Stomach (tissue), 19 donors: ENCODE measurements at places on chromosomes 3 and 15. TPM values are rescaled to one million over a fixed set of nuclear protein-coding genes. Genes with fewer than 3 reads are reported as not detected.

- no peak for DNase-seq
Measured at GRCh38 chr3:171108066-171108465, 81.5 kb upstream of the SLC2A2 start.

GRCh38 chr15:70491641-70492040 lies 271.7 kb downstream of the UACA start:
- DNase-seq: no peak

GRCh38 chr3:143605233-143605950 lies 242.9 kb downstream of the SLC9A9 start:
- no peak for DNase-seq

DNA sequence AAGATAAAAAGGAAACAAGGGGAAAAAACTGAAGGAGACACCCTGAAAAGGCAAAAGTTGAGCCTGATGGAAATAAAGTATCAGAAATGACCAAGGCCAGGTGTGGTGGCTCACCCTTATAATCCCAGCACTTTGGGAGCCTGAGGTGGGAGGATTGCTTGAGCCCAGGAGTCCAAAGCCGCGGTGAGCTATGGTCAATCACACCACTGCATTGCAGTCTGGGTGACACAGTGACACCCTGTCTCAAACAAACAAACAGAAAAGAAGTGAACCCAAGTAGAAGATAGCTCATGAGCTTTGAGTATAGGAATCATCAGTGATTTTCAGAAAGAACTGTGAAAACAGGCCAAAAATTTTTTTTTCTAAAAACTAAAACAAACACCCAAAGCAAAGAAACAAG lies 26.4 kb upstream of the TBC1D23 start:
- no peak for DNase-seq

DNA sequence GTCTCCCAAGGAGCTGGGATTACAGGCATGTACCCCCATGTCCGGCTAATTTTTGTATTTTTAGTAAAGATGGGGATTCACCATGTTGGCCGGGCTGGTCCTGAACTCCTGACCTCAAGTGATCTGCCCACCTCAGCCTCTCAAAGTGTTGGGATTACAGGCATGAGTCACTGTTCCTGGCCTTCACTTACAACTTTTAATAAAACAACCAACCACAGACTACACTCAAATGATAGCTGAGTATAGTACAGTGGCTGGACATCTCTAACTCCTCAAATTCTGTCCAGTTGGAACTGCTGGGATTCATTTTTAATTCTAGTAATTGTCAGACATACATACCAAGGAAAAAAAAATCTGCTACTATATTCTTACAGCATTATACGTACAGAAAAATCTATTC lies 71.0 kb downstream of the PBRM1 start:
- no peak for DNase-seq

- no peak for DNase-seq
Measured at GRCh38 chr15:25173241-25174028, 218.6 kb downstream of the SNRPN start.

- DNase-seq: no peak
Measured at GRCh38 chr3:111947231-111947630, 31.6 kb upstream of the ABHD10 start.

GRCh38 chr3:77707281-77707680 lies 667.4 kb downstream of the ROBO2 start:
- DNase-seq: peak; percentile 25

DNA sequence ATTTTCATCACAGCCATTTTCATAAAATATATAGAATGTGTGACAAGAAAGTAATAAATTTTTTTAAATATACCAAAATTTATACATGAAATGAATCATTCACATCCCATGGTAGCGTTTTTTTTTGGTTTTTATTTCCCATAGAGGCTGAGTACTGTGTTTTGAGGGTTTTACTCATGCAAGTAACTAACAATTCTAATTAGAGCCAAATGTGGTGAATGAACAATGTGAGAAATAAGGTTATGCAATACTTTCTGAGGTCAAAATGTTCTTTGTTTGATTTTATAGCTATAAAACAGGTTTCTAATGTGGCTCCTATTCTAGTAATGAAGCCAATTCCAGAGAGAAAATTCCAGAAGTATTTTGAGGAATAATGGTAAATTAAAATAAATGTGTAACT lies 386.8 kb downstream of the TBC1D5 start:
- DNase-seq: no peak

DNA sequence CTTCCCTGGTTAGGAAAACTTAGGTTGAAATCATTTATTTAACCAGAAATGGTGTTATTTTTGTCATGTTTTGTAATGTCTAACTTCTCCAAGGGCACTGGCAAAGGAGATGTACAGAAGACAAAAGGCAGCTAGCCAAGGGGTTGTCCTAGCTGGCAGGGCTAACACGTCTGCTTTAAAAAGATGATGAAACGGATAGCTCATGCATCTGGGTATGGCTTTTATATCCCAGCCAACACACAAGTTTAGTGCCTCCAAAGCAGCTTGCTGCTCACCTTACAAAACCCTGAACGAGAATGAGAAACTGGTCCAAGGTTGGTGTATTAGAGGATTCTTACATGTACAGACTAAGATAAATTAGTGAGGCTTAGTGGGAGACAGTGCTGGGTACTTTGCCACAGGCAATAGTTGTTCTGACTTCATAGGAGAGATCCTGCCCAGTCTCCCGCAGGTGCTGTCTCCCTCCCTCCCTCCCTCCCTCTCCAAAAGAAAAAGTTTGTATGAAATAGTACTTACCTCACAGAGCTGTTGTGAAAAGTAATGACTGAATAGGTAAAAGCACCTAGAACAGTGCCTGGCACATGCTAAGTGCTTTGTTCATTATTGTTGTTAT lies 47.8 kb downstream of the KCNMB2 start:
- DNase-seq: no peak

DNA sequence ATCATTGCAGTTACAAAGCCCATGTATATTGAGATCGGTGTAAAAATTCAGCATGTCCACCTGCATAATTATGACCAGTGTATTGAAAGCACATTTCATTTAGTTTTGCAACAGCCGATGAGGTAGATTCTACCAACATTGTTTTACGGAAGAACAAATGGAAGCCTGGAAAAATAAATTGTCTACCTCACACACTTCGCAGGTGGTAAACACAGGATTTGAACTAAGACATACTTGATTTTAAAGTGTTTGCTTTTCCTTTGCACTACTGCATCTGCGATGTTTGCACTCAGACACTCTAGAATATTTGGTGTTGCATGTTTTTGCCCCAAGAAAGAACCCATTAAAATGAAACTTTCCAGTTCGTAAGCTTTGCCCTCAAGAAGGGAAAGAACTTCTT lies 148.4 kb downstream of the PGPEP1L start:
- no peak for DNase-seq

GRCh38 chr3:162704799-162705385 lies 1208.3 kb downstream of the OTOL1 start:
- no peak for DNase-seq

- no peak for DNase-seq
Measured at GRCh38 chr3:31312400-31312799, 220.3 kb upstream of the STT3B start.

- DNase-seq: no peak
Measured at GRCh38 chr3:149688122-149688757, 30.4 kb upstream of the WWTR1 start.

DNA sequence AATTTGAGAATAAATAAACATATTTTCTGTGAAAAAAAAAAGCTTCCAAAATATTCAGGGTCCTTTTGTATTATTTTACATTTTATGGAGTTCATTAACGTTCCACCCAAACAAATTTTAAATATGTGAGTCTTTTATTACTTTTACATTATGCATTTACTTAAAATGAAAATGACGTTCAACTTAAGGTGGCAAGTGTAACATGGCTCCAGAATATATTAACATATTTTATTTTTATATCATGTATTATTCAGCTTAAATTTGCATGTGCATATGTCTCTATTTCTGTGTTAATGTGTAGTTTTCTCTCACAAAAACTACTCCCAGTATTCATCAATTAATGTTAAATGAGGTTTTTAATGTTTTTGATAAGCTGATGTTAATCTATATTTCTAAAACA lies 243.6 kb upstream of the CNTN3 start:
- no peak for DNase-seq

- DNase-seq: no peak
Measured at GRCh38 chr3:52695798-52696671, 9.6 kb downstream of the GLT8D1 start.

DNA sequence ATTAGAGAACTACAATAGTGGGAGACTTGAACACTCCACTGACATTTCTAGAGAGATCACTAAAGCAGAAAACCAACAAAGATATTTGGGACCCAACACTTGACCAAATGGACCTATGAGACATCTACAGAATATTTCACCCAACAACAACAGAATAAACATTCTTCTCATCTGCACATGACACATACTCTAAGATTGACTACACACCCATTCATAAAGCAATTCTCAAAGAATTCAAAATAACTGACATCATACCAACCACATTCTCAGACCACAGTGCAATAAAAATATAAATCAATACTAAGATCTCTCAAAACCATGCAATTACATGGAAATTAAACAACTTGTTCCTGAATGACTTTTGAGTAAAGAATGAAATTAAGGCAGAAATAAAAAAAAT lies 473.7 kb downstream of the LPP start:
- DNase-seq: no peak

GRCh38 chr3:14440531-14441239 lies 38.3 kb downstream of the SLC6A6 start:
- DNase-seq: peak; percentile 77

- no peak for DNase-seq
Measured at GRCh38 chr3:125057186-125057850, 1.5 kb upstream of the HEG1 start.

DNA sequence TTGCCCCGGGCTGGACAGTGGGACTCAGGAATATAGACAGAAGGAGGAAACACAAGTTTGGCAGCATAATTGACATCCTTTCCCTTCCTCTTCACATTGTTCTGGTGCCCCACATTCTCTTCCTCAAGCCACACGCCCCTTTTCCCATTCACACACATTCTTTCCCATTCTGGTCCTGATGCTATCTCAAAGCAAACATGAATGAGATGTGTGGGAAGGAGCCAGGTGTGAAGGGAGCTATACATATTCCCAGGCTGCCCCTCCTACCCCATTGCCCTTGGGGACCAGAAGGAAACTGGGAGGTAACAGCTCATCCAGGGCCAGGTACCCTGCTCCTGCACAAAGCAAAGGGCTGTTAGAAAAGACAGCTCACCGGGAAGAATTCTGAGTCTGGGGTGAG lies 23.4 kb upstream of the CLK3 start:
- DNase-seq: no peak

DNA sequence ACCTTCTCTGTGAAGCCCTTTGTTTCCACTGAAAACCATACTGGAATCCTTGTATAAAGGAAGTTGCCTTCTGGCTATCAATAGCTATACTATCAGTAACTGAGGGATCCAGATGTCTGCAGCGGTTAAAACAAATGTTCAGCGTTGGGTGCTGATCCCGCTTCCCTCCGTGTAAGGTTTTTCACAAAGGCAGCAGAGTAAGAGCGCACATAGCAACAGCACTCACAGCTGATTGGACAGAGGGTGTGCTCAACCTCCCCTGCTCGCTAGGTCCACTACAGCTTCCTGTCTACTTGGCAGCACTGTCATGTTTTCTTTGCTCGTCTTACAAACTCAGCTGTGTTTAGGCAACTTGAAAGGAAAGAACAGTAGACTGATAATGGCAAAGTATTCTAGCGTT lies 27.3 kb downstream of the ATOSA start:
- DNase-seq: peak; percentile 42

The TRH gene
- total RNA-seq: not detected

The CXCR6 gene
- 14.8 TPM for total RNA-seq

The GHSR gene
- not detected for total RNA-seq

The TNK2 gene
- 88.7 TPM for total RNA-seq

The NR2E3 gene
- total RNA-seq: not detected

The CHRNA7 gene
- 131 TPM for total RNA-seq

The ZNF609 gene
- total RNA-seq: 23.2 TPM
